ENCODE measurements at places on chromosomes 2 and 18. TPM values are rescaled to one million over a fixed set of nuclear protein-coding genes. Genes with fewer than 3 reads are reported as not detected.

GRCh38 chr2:48713647-48714046 is 41.9 kb downstream of the LHCGR start:
- H3K27ac ChIP-seq, result no peak overlapping the region
- H3K4me3 ChIP-seq, result no peak overlapping the region
- H3K36me3 ChIP-seq, result no peaks in the 10 kb centered on the region
- no peaks in the 10 kb centered on the region for H3K27me3 ChIP-seq
- no peak for DNase-seq

DNA sequence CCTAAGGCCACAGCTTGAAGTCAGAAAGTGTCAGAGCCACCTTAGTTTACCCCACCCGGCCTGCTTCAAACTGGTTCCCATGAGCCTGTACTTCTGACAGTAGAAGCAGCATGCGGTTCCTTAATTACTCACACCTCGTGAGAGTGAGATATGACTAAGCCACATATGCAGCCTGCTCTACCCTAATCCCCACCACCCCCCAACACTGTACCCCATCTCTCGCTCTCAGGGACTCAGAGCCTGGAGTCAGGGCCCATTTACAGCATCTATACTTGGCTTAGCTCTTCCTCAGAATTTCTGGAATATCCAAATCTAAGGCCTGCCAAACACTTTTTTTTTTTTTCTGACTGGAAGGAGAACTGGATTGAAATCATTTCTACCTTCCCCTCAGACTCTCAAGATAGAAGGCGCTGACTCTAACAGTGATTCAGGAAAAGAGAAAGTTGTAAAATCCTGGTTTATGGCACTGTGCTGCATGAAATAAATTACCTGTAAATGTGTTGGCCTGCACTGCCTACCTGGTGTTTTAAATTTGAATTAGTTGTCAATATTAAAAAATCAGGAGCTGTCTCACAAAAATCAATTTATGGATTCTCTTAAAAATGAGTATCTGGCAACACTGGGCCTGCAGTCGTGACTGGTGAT is 360.0 kb downstream of the RND3 start:
- H3K27ac ChIP-seq, result no peak overlapping the region
- DNase-seq, result no peak
- H3K4me1 ChIP-seq, result peaks cover 20% of the 10 kb centered on the region
- H3K27me3 ChIP-seq, result no peaks in the 10 kb centered on the region
- no peak overlapping the region for H3K4me3 ChIP-seq
- H3K36me3 ChIP-seq, result no peaks in the 10 kb centered on the region

B3GNT7 gene
- 0.79 TPM for total RNA-seq

- H3K36me3 ChIP-seq, result no peaks in the 10 kb centered on the region
- peaks cover 5% of the 10 kb centered on the region for H3K4me1 ChIP-seq
- no peak within 1 kb of the TSS for H3K27ac ChIP-seq
- peak within 1 kb of the TSS; percentile 73 for H3K4me3 ChIP-seq
- DNase-seq, result peak; percentile 9
- peaks cover 60% of the 10 kb centered on the region for H3K27me3 ChIP-seq
These were observed at the start of gene PID1 for GRCh38 chr2:229270551-229271410. Gene PID1 (minus strand): TSS chr2:229271287. CDS start chr2:229271043, 244 bp downstream.

DNA sequence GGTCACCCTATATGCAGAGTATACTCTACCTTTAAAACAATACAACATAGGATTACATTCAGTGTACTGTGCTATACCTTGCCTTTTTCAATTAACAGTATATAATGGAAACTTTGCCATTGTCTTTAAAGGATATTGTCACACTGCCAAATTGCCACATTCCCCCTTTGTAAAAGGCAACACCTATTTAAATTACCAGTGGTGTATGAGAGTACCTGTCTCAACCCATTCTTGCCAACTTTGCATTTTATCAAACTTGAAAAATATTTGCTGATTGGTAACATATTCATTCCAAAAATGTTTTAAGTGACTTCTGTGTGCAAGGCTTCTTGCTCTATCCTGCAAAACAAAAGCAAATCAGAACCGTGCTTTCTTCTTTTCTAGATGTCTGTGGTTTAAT is 92.9 kb downstream of the FMNL2 start:
- DNase-seq, result no peak
- H3K4me3 ChIP-seq, result no peak overlapping the region
- peaks cover 79% of the 10 kb centered on the region for H3K4me1 ChIP-seq
- H3K36me3 ChIP-seq, result no peaks in the 10 kb centered on the region
- no peaks in the 10 kb centered on the region for H3K27me3 ChIP-seq

DNA sequence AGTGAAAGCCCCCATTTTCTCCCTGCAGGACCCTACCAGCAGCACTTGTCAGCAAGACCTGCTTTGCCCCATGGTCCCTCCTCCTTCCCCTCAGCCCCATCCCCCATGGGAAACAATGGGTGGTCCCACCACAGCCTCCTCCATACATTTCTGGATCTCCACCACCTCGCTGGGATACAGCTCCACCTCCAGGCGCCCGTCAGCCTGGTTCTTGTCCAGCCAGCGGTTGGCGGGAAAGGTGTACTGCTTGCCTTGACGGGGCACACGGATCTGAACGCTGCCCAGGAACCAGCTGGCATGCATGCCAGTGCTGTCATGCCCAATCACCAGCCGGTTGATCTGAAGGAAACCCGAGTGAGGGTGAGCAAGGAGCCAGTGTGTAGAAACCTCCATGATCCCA is 90.9 kb downstream of the LOXHD1 start:
- no peak overlapping the region for H3K27ac ChIP-seq
- H3K4me1 ChIP-seq, result peaks cover 9% of the 10 kb centered on the region
- no peaks in the 10 kb centered on the region for H3K36me3 ChIP-seq
- no peak for DNase-seq

Data from neural crest cell (in vitro differentiated cells).